ENCODE measurements at places on chromosomes 16 and 17.

GRCh38 chr16:1908184-1908583, 10.0 kb downstream of the HS3ST6 start:
- no peak for DNase-seq

DNA sequence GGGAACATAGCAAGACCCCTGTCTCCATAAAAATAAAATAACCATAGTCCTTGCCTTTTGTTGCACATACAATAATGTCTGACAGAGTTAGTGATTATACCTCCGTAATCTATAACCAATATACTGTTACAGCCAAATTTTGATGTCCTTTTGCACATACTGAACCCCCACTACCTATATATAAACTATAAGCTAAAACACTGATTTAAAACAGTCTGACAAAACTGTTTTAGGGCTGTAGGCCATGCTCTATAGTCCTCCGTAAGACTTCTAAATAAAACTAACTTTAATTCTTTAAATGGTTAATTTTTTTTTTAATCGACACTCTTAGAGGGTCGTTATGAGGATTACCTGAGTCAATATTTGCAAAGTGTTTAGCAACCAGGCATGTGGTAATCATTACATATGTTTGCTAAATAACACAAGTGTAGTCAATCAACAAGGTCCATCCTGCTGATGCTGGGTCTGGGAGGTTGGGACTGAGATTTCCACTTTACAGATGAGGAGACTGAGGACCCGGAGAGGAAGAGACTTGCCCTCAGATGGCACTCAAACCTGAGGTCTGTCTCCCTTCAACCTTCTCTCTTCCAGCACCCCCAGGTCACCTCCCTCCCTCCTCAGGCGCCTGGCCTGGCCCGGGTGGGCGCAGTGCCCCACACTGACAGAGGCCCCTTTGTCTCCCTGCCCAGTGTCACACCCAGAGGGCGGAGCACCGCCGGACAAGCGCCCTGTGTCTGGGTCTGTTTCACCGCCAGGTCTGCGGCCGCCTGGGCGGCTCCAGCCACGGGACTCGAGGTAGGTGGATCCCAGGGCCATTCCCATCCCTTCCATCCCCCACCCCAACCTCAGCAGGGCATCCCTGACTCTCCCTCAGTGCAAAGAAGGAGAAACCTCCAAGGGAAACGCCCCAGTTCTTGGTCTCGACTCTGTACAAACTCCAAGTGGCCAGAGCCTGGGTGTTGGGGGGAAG, 10.3 kb downstream of the ZNF385C start:
- DNase-seq = no peak

DNA sequence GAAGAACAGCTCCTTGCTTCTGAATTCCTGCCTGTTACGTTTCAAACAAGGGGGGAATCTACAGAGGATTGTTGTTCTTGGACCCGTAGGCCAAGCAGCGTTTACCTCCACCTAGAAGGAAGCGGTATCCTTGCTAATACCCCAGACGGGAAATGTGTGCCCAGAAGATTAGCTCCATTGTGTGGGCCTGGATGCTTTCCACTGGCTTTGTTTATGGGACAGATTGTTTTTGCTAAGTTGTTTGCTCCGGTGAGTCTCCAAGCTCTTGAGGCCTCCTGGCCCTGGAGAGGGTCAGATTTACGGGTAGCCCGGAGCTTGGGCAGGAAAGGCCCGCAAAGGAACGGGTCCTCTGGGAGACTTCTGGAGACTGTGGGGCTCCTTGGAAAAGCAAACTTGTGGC, 28.4 kb upstream of the MRTFB start:
- no peak for DNase-seq

DNA sequence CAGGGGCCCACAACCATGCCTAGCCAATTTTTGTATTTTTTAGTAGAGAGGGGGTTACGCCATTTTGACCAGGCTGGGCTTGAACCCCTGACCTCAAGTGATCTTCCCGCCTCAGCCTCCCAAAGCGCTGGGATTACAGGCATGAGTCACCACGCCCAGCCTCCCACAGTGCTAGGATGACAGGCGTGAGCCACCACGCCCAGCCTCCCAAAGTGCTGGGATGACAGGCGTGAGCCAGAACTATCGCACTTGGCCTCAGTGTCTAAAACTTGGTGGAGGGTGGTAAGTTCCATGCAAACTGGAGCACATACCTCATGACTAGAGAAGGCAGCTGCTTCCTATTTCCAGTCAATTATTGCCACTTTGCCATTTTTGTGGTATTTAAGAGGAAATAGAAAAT, 7.1 kb downstream of the HSD17B2 start:
- no peak for DNase-seq

- DNase-seq = no peak
Measured at GRCh38 chr16:69651217-69651616, 75.1 kb downstream of the NQO1 start.

GRCh38 chr17:64531955-64532371, 25.2 kb downstream of the CEP95 start:
- DNase-seq = no peak

DNA sequence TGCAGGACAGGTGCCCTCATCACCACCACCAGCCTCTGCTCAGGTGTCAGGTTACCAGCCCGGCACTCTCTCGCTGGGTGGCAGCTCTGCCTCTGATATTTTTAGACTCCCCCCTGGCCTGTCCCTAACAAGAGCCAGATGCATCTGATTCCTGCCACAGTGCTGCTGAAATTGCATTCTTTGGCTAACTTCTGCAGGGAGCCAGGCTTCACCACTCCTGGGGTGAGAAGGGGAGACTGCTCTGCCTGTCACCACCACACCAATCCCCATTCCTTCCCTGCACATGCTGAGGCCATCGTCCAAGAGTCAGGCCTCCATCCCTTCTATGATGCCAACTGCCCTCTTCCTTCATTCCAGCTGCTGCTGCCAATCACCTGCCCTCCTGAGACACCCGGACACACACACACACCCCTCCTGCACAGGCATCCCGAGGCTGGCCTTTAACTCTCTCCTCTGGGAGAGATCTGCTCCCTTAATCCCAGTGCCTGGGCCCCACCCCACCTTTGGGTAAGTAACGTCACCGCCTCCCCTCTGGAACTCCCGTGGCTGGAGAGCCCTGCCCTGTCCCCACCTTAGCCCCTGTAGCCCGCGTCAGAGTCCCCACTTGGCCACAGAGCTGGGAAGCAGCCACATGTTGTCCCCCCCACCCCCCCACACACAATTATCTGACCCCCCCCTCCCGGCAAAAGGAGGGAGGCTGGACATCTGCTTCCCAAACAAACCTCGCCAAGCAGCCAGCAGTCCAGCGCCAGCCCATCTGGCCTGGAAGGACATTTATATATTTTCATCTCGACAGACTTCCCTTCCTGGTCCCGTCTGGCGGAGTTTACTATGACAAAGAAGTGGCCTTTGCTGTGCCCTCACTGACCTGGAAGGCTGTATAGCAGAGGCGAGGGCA, 2.8 kb downstream of the EMP2 start:
- DNase-seq = no peak

GRCh38 chr16:30941600-30942425, 7.1 kb upstream of the ORAI3 start:
- no peak for DNase-seq

DNA sequence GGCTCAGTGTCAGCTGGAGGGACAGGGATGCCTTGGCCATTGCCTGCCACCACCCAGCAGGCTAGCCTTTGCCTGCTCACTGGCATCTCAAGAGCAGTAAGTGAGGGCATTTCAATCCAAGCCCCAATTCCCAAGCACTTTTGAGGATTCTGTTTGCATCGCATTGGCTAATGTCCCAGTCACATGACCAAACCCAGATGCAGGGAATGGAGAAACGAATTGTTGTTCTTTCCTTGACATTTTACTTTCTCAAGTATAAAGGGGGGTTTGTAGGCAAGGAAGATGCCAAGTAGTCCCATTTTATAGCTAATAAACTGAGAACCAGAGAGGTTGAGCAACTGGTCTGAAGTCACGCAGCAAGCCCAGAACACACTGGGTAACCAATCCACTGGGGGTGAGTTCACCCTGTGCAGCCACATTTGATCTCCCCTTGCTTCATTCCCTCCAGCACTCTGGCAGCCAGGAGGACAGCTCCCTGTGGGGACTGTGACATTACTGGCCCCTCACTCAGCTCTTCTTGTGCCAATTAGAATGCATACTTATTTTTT, 193.8 kb upstream of the CACNG3 start:
- DNase-seq = peak; percentile 52

- no peak for DNase-seq
Measured at GRCh38 chr16:67050796-67051195, 21.8 kb downstream of the CBFB start.

DNA sequence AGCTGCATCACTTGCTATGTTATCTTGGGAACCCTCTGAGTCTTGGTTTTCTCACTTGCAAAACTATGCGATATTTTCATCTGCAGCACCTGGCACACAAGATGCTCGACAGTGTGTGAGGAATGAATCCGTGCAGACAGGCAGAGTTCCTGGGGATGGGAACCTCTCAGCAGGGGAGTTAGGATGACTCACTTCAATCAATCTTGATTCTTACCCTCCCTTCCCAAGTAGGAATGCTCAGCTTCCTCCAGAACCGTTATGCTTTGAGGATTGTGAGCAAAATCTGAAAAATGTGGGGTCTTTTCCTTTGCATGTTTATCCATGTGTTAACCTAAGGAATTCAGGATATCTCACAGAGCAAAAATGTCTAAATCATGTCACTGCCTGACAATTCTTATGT, 68.9 kb upstream of the HNF1B start:
- DNase-seq = no peak

DNA sequence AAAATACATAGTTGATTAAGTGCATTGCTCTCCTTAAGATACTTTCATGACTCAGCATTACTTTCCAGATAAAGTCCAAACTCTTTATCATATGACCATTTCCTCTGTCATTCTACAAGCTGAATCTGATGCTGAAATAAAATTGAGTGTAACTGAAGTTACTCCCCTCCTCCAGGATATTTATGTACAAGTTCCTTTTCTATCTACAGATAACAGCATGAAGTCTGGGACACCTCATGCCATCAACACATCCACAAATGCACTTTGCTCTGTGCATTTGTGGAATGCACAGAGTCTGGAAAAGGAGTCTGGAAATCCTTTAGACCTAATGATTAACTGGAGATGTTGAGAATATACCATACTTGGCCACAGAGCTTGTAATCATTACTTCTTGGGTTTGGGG, 60.5 kb downstream of the ACSM2B start:
- no peak for DNase-seq

- DNase-seq = no peak
Measured at GRCh38 chr16:31186176-31186575, 6.2 kb downstream of the FUS start.

DNA sequence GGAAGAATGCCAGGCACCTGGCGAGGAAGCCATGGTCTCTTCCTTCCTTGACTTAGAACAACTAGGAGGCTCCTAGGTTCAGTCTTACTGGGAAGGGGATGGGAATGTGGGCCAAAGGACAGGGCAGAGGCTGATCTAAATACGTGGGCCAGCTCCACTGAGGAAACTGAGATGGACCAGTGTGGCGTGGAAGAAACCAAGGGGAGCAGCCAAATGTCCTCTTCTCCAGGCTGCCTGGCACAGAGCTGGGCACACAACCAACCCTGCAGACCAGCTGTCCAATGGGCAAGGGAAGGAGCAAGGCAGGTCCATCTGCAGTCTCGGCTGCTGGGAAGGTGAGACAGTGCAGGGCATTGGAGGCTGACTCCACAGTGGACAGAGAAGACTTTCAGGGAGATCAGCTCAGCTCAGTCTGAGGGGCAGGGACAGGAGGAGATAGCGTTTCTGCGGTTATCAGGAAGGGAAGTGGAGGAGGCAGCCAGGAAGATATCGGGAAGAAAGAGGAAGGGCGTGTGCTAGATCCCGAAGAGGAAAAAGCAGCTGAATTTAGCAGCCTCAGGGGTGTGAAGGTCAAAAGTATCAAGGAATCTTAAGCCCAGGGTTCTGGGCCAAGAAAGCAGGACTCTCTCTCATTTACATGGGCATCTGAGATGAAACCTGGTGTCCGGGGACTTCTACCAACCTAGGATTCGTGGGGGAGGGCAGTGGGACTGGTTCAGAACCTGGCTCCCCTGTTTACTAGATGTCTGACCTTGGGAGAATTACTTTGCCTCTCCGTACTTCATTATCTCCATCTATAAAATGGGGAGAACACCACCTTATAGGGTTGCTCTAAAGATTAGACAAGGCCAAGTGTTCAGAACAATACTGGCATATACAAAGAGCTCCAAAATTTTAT, 1.8 kb downstream of the KIFC3 start:
- DNase-seq = no peak

Measured in vagina (tissue), 2 donors.